Breast epithelium (tissue), 4 donors: ENCODE measurements at places on chromosomes 11 and 22. TPM values are rescaled to one million over a fixed set of nuclear protein-coding genes. Genes with fewer than 3 reads are reported as not detected.
A peak's percentile ranks its signal among the peaks of the same experiment; 100 is the strongest.

LARGE1 gene
- total RNA-seq: 27.8 TPM

DNA sequence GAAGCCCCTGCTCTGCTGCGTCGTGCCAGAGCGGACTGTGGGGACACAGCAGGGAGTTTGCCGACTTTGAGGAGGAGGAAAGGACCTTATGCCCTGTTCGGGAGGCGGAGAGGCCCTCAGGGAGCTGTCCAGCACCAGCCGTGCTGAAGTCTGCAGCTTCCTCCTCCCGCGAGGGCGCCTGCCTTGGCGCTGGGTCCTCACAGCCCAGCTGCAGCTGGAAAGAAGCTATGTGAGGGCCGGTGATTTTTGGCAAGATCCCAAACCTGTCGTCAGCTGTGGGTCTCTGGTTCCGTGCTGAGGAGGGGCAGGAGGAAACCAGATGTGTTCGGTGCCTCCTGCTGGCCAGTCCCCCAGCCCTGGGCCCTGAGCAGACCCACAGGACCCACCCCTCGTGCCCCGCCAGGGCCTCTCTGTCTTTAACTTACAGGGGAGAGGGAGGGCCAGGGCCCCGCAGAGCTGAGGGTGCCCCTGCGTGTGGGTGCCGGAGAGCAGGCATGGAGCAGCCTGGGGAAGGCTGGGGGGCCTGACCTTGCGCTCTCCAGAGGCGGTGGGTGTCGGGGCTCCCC, 12.0 kb downstream of the BRSK2 start:
- no peak for DNase-seq

DNA sequence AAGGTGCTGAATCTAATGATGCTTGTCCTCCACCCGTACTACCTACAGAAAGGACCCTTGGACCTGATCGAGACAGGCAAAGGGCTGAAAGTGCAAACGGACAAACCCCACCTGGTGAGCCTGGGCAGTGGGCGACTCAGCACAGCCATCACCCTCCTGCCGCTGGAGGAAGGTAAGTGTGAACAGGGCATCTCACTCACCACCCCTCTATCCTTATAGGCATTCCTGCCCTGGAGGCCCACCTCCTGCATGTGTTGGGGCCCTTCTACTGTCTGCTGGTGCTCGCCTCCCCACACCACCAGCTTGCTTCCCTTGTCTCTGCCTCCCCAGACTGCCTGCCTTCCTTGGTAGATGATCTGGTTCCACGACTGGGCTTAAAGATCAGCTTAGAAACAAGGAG, 7.1 kb downstream of the PHLDB1 start:
- peak; percentile 11 for DNase-seq

GRCh38 chr11:115366826-115367225, 137.4 kb downstream of the CADM1 start:
- DNase-seq: no peak

- DNase-seq: no peak
These were observed 19.3 kb downstream of the RFPL1 start for GRCh38 chr22:29457730-29458129.
